BE2C (cell line): ENCODE measurements at places on chromosomes 1 and 21.
A peak's percentile ranks its signal among the peaks of the same experiment; 100 is the strongest.

DNA sequence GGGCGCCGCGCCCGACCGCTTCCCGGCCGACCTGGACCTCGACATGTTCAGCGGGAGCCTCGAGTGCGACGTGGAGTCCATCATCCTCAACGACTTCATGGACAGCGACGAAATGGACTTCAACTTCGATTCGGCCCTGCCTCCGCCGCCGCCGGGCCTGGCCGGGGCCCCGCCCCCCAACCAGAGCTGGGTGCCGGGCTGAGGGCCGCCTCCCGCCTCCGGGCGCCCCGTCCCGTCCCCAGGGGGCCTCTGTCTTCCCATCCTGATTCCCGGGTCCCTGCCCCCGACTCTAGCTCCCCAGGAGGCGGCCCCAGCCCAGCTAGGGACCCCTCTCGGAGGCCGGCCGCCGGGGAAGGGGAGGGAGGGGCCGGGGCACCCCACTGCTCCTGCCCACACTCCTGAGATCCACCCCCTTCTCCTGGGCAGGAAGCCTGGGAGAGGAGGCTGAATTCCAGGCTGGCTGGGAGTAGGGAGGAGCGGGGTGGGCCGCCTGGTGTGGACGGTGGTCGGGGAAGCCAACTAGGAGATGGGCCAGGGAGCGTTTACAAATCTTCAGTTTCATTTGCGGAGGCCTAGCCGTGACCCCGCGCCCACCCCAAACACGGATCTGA lies 21.4 kb downstream of the FOXO6 start:
- DNase-seq = no peak

GRCh38 chr1:198680174-198680875 lies 41.5 kb downstream of the PTPRC start:
- DNase-seq = no peak

GRCh38 chr1:208565756-208566440 lies 321.7 kb upstream of the PLXNA2 start:
- no peak for DNase-seq

DNA sequence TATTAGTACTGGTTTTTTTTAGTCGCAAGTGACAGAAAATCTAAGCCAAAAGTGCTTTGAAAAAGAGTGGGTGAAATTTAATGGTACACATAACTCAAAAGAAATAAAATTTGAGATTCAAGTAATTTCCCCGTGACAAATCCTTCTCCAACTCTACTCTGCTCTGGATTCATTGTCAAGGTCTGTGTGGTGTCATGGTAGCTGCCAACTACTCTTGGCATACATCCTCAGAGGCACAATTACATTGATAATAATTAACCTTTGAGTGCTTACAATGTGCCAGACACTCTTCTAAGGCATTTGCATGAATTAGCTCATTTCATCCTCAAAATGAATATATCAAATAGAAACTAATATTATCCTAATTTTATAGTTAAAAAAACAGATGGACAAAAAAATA lies 1153.9 kb upstream of the NCAM2 start:
- DNase-seq = no peak

DNA sequence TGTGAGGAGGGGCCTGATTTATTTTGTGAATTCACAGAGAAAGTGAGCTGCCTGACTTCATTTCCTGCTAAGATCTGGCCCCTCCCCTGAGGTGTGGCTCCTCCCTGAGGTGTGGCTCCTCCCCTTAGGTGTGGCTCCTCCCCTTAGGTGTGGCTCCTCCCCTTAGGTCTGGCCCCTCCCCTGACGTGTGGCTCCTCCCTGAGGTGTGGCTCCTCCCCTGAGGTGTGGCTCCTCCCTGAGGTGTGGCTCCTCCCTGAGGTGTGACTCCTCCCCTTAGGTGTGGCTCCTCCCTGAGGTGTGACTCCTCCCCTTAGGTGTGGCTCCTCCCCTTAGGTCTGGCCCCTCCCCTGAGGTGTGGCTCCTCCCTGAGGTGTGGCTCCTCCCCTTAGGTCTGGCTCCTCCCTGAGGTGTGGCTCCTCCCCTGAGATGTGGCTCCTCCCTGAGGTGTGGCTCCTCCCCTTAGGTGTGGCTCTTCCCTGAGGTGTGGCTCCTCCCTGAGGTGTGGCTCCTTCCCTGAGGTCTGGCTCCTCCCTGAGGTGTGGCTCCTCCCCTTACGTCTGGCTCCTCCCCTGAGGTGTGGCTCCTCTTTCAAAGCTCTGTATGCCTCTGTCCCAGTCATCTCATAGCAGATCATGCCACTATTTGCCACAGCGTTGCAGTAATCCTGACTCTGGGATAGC lies 26.9 kb upstream of the LRRC3 start:
- DNase-seq = no peak

GRCh38 chr1:242784084-242784483 lies 259.6 kb upstream of the PLD5 start:
- no peak for DNase-seq

DNA sequence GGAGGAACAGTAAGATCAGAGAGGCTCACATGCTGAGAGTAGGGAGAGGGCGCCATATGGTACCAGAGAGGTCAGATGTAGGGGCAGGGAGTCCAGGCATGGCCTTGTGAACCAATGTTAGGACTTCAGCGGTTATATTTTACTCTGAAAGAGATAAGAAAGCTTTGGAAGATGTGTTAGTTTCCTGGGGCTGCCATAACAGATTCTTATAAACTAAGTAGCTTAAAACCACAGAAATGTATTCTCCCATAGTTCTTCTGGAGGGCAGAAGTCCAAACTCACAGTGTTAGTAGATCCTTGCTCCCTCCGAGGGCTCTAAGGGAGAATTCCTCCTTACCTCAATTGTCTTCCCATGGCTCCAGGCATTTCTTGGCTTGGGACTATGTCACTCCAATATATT lies 502.5 kb upstream of the ADGRL2 start:
- DNase-seq = no peak

DNA sequence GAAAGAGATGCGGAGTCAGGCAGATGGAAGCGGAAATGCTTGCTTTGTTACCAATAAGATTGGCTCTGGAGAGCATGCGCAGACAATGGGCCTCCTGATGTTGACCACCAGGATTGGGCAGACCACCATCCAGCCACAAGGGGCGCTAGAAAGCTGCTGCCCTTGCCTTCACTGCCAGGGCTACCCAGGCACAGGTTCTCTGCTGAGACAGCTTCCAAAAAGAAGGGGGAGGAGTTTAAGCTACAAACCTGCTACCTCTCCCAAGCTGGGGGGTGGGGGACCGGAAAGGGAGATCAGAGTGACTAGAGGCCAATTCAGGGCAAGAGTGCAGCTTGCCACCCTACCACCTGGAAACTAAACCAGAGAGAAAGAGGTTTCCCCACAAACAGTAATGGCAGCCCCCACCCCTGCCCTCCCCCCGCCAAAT lies 369.7 kb downstream of the RRAGC start:
- peak; percentile 60 for DNase-seq

GRCh38 chr1:246923482-246923881 lies 8.3 kb downstream of the AHCTF1 start:
- no peak for DNase-seq

GRCh38 chr1:1013922-1014648 lies 788 bp downstream of the ISG15 start:
- DNase-seq = no peak

DNA sequence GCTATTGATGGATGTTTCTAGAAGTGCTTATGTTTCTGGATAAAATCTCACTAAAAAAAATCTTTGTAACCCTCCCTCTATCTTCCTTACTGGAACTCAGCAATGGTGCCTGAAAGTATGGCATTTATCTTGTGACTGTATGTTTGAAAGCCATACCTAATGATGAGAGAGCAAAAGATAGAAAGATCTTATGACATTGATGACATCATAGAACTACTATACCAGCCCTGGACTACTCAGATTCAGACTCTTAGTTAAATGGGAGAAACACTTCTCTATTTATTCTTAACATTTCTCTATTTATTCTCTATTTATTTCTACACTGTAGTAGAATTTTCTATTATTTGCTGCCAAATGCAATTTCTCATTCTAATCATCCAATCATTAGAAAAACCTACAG lies 32.7 kb upstream of the SYCP1 start:
- no peak for DNase-seq

GRCh38 chr1:151945725-151946722 lies 36.7 kb upstream of the THEM4 start:
- DNase-seq = peak; percentile 81

- DNase-seq = no peak
Measured at GRCh38 chr1:98351561-98351960, 310.0 kb upstream of the SNX7 start.

- DNase-seq = no peak
Measured at GRCh38 chr1:174097426-174097825, 61.9 kb upstream of the RABGAP1L start.

DNA sequence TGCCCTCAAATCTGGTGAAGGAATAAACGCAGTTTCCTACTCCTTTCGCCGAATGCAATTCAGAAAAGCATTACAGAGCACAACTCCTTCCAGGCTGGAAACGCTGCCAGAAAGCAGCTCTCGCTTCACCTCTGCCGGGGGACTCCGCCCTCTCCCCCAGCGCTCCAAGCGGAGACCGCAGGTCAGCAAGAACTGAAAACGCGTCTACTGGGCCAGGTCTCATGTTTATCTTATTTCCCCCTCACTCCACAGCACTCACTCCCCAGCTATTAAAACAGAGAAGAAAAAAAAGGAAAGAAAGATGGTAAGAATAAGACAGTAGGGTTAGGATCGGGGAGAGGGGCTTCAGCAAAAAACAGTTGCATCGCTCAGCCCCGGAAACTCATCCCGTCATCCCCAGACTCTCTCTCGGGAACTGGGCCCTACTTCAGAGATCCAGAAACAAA lies 833 bp upstream of the RCOR3 start:
- peak; percentile 84 for DNase-seq

DNA sequence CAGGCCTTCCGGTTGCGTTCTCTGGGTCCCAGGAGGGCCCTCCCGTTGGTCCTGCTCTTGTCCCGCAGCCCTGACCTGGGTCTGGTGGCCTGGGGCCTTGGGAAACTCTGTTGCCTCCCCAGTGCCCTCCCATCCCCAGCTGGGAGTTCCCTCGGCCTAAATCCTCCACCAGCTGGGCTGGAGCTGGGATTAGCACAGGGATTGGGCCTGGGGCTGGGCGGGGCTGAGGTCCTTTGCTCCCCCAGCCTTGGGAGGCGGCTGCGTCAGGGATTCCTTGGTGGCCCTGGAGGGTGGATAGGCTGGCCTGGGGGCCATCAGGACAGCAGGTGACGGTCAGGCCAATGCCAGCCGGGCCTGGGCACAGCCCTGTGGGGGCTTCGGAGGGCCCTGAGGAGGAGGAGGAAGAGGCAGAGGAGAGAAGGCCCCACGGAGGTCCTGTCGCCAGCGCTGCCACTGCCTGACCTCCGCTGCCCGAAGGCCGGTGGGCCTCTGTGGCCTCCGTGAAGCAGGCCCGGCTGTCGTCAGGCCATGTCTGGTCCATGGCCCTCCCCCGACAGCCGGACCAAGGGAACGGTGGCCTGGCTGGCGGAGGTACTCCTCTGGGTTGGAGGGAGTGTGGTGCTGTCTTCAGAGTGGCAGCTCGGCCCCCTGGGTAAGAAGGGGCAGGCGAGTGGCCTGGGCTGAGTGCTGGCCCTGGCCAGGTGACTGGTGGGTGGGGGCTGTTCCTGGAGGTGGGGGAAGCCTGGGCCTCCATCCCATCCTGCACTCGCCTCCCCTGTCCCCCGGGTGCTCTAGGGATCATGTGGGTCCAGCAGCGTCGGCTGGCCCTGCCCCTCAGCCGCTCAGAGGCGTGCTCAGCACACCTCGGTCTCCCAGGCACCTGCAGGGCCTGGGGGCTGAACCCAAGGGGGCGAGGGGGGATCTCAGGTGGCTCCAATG lies at the start of gene PLCH2:
PLCH2 (plus strand) TSS at position 229 of the 939 bp plus-strand sequence; CDS start at position 529, 300 bp downstream.
- DNase-seq = no peak

- peak; percentile 57 for DNase-seq
Measured at GRCh38 chr1:11784993-11785769, 20.6 kb downstream of the MTHFR start.

DNA sequence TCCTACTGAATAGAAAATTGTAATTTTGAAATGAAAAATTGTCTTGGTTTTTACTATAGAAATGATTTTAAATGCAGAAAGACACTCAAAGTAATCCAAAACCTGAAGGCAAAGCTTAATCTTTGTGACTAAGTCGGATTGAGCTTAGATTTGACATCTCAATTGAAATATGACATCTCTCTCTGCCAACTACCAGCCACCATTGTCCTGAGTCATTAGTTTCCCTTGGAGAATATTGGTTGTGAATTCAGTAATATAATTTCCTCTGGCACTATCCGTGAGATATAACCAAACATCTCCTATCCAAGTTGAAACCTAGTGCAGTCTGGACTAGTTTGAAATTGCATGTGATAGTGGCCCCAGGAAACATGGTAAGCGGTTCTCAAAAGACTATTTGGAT lies 37.1 kb downstream of the PLA2G4A start:
- DNase-seq = no peak

GRCh38 chr1:72280711-72281110 lies 1.6 kb downstream of the NEGR1 start:
- DNase-seq = no peak

GRCh38 chr1:150529017-150529416 lies 13.5 kb downstream of the FALEC start:
- DNase-seq = no peak

DNA sequence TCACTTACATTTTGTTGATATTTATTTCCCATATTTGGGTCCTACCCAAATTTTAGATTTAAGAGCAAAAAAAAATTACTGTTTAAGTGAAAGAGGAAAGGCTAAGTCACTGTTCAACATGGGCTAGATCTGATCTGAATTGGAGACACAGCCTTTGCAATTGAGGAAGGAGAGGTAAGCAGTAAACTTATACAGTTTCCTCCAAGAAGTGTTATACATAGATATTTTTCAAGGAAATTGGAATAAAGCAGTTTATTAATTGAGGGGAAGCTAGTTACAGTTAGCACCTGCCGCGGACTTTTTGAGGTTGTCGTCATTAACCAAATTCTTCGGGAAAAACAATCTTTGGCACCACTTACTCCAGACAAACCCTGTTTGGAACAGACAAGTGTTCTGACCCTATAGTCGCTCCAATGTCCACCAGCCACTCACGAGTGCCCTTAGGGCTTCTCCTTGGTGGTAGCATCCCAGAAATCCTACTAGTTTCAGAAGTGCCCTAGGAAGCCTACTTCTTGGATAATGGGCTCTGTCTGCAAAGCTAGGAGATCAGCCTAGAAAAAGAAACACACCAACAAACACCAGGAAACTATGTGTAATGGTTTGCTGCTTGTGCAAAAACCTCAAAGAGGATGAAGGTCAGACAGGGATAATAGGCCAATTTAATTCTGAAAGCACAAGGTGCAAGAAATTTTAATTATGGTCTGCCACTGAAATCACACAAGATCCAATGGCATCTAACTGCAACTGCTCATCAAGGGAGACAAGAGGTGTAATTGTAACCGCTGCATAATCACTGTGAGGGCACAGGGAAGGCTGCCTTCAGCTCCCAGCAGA lies 2.5 kb downstream of the WLS start:
- DNase-seq = no peak

DNA sequence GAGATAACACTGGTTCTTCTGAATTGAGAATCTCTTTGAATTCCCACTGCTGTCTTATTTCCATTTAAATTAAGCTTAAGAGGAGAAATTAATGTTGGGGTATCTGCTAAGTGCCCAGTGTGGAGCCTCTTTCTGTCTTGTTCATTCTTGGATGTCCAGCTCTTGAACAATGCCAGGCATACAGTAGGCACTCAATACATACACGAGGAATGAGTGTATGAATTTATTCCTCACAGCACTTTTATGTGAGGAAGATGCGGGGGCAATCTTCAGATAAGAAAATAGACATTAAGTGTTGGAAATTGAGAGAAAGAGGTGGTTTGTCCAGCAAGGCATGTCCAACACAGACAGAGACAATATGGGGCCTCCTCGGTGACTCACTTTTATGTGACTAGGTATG lies 11.8 kb upstream of the ATF3 start:
- no peak for DNase-seq

- DNase-seq = no peak
Measured at GRCh38 chr1:55472784-55473183, 257.6 kb upstream of the USP24 start.

- DNase-seq = no peak
Measured at GRCh38 chr1:222084996-222085395, 343.1 kb upstream of the DUSP10 start.
